NCI-H2227 treated with DMSO at 0.1 percent for 48 hours (cell line): ENCODE measurements at places on chromosomes 6 and 20.

- no peak for DNase-seq
Measured at GRCh38 chr6:47047097-47047478, 5.0 kb upstream of the ADGRF1 start.

DNA sequence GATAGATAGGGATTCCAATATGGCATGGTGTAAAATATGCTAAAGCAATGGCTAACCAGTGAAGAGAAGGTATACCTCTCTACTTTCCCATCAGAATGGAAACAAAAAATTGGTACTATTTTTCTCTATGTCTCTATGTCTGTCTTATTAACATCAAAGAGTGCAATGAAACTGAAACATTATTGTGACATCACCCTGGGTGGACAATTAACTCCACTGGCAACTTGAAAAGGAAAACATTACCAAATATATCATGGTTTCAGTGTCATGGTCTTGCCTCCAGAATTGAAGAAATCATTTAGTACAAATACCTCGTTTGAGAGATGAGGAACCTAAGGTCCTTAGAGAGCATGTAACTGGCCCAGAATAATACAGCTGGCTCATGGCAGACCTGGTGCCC, 1132.5 kb upstream of the MAP3K7 start:
- DNase-seq, result no peak

GRCh38 chr20:48886811-48887210, 34.7 kb upstream of the ARFGEF2 start:
- DNase-seq, result no peak

DNA sequence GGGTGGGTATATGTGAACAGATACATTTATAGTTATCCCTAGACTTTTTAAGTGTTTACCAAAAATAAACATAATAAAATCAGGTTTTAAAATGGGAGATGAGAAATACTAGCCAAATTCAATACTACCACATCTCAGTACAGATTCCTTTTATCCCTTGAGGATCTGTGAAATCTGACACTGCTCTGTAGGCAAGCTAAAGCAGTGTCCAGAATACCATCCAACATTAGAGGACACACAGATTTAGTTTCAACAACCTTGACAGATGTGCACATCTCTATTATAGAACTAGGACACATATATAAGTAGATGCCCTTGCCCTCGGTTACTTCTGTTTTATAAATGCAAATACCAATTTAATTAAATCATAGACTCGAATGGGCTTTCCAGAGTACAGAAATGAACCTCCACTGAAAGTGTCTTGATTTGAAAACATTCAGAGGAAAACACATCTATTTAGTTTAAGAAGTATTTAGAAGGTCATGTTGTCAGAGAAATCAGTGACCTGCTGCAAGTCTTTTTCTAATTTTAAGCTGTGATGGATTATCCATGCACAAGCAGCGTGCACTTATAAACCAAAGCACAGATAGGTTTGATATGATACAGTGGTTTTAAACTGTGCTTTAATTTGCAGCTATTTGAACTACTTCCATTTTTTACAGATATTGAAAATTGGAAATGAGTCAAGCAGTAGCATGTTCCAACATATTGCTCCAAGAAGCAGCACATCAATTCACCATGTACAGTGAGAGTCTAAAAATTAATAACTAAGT, 156.3 kb upstream of the EPHA7 start:
- DNase-seq, result no peak

DNA sequence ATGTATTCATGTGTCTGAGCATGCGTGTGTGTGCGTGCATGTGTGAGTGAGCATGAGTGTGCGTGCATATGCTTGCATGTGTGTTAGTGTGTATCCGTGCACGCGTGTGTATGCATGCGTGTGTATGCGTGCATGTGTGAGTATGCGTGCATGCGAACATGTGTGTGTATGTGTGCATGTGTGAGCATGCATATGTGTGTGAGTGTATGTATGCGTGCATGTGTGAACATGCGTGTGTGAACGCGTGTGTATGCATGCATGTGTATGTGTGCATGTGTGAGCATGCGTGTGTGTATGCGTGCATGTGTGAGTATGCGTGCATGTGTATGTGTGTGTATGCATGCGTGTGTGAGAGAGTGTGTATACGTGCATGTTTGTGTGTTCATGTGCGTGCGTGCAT, 77.9 kb downstream of the SMOC2 start:
- no peak for DNase-seq

DNA sequence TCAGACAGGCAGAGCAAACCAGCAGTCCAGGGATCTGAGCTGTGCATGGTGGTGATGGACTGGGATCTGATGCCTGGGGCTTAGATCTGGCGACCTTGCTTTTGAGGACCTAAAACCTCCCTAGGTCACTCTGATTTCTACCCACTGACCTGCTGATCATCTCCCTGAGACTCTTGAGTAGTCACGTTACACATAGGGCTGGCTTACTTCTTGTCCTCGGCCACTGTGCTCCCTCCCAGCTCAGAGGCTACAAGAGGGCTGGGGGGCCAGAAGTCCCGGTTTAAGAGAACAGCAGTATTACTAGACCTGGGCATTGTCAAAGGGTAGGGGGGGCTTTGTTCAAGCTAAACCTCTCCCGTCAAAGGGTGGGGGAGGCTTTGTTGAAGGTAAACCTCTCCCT, 5.5 kb downstream of the DYNLT1 start:
- DNase-seq, result no peak
